ENCODE measurements at places on chromosomes 12 and 14.

GRCh38 chr12:113781415-113782198 lies 184.5 kb downstream of the RBM19 start:
- peak; percentile 46 for DNase-seq

DNA sequence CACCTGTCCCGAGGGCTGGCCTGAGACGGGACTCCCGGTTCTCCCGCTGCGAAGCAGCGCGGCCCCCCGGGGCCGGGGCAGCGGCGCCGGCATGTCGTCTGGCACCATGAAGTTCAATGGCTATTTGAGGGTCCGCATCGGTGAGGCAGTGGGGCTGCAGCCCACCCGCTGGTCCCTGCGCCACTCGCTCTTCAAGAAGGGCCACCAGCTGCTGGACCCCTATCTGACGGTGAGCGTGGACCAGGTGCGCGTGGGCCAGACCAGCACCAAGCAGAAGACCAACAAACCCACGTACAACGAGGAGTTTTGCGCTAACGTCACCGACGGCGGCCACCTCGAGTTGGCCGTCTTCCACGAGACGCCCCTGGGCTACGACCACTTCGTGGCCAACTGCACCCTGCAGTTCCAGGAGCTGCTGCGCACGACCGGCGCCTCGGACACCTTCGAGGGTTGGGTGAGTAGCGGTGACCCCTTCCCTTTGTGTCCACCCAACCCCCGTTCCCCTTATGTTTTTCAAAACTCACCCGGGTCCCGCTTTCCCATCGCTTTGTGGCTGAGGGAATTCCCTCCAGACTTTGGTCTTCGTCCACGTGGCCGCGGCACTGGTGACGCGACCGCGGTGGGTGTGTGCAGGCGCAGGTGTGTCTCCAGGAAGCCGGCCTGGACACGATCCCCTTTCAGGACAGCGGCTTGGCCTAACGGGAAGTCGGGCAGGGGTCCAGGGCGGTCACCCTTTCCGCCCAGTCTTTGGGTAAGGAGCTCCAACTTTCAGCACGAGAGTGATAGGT lies 826 bp downstream of the PRKCH start:
- DNase-seq, result peak; percentile 43

GRCh38 chr12:132075026-132075713 lies 68.9 kb downstream of the DDX51 start:
- peak; percentile 77 for DNase-seq

DNA sequence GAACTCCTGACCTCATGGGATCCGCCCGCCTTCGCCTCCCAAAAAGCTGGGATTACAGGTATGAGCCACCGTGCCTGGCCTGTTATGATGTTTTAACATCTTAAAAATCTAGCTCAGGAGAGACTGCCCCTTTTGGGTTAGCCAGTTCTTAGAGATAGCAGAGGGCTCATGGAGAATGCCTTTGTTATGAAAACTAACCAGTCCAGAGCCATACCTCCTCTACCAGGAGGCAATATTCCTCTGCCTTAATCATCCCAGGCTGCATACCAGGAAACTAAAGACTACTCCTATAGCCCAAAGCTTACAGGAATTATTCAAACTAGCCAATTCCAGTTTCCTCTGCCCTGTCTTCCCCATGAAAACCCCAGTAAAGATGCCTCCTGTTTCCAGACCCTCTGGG lies 96.0 kb upstream of the MDM1 start:
- DNase-seq, result peak; percentile 56

DNA sequence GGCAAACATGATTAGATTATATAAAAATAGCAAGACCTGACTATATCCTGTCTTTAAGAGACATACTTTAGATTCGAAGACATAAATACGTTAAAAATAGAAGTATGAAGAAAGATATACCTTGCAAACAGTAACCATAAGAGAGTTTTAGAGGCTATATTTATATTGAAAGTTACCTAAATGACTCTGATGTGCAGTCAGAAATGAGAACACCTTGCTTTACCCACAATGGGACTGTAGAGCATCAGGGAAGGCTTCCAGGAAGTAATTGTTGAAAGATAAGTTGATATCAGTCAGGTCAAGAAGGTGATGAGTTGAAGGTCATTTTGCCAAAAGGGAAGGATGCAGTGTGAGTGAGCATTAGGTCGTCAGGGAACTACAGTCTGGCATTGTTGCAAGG lies 110.2 kb downstream of the NEDD1 start:
- DNase-seq, result no peak

GRCh38 chr14:75800792-75801191 lies 139.7 kb downstream of the TTLL5 start:
- DNase-seq, result peak; percentile 82

DNA sequence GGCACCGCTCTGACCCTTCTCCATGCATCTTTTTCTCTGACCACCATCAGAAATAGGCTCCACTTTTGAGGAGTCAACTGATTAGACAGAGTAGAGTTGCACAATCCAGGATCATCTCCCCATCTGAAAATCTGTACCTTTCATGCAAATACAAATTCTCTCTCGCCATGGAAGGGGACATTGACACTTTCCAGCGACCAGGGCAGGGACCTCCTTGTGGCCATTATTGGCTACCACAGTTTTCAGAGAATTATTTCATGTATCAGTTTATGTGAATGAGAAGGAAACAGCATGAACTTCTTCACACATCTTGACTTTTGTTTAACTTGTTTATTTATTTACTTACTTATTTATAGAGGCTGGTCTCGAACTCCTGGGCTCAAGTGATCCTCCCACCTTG lies 13.8 kb upstream of the RAN start:
- no peak for DNase-seq

GRCh38 chr12:103772367-103773108 lies 68.5 kb downstream of the NT5DC3 start:
- DNase-seq, result no peak
